Fibroblast of lung (primary cell): ENCODE measurements at places on chromosomes 13 and 19.

DNA sequence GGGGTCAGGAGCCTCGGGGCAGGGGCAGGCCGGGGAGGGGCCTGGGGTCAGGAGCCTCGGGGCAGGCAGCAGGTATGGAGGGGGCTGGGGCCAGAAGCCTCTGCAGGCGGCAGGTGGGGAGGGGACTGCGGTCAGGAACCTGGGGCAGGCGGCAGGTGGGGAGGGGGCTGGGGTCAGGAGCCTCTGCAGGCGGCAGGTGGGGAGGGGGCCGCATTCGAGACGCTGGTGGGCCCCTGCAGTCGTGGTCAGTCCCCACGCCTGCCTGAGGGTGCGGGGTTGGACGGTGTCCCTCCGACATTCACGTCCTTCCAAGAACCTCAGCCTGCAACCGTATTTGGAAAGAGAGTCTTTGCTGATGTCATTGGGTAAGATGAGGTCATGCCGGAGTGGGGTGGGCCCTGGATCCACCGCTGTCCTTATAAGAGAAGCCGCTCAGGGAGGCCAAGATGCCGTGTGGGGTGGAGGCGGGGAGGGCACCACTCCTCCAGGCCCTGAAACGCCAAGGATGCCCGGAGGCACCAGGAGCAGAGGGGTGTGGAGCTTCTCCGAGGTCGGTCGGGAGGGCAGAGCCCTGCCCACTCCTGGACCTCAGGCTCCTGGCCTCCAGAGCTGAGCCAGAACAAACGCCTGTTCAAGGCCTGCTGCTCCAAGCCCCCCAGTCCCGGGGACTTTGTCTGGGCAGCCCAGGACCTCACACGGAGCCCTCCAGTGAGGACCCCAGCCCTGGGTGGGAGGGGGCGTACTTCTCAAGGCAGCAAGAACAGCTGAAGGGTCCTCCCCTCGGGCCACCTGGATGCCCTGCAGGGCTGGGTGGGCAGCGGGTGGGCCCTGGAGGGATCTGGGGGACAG lies 30.1 kb downstream of the PIP5K1C start:
- DNase-seq, result peak; percentile 96

DNA sequence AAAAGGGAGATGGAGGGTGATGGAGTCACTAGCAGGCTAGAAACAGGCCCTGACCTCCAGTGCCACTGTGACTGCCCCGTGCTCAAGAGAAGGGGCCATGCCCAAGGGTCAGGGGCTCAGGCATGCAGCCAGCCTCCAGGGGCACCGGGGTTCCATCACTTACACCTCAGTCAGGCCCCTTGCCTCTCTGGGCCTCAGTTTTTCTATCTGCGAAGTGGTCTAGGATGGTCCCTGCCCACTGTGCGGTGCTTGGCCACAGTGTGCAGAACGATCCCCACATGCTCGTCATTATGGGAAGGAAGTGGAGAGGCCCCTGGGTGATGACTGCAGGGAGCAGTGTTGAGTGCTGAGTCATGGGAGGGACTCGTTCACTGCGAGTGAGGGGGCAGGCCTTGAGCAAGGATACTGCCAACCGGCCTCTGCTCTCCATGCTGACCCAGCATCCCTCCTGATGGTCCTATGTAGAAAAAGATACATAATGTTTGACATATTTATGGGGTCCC lies 23.1 kb downstream of the TMED1 start:
- DNase-seq, result peak; percentile 93

DNA sequence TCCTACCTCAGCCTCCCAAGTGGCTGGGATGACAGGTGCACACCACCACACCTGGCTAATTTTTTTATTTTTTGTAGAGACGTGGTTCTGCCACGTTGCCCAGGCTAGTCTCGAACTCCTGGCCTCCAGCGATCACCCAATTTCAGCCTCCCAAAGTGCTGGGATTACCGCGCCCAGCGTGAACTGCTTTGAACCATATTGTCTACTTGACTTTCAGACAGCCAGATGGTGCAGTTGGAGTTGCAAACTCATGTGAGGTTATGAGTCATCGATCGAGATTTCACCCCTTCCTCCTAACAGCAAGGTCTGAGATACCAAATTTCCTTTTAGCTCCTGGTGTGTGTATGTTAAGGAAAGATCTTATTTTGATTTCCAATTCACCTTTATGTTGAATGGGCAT lies 2.7 kb downstream of the SLC27A1 start:
- peak; percentile 87 for DNase-seq

- DNase-seq, result no peak
Observed at GRCh38 chr19:47778954-47779351, 450 bp downstream of the SELENOW start.

DNA sequence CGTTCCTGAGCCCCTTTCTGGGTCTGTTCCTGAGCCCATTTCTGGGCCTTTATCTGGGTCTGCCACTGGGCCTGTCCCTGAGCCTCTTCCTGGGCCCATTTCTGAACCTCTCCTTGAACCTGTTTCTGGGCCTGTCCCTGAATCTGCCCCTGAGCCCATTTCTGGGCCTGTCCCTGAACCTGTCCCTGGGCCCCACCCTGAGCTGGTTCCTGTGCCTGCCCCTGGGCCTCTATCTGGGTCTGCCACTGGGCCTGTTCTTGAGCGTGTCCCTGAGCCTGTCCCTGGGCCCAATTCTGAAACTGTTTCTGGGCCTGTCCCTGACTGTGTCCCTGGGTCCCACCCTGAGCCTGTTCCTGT lies 40.4 kb upstream of the GRTP1 start:
- no peak for DNase-seq

- DNase-seq, result no peak
Observed at GRCh38 chr13:31029102-31029501, 96.6 kb downstream of the TEX26 start.

DNA sequence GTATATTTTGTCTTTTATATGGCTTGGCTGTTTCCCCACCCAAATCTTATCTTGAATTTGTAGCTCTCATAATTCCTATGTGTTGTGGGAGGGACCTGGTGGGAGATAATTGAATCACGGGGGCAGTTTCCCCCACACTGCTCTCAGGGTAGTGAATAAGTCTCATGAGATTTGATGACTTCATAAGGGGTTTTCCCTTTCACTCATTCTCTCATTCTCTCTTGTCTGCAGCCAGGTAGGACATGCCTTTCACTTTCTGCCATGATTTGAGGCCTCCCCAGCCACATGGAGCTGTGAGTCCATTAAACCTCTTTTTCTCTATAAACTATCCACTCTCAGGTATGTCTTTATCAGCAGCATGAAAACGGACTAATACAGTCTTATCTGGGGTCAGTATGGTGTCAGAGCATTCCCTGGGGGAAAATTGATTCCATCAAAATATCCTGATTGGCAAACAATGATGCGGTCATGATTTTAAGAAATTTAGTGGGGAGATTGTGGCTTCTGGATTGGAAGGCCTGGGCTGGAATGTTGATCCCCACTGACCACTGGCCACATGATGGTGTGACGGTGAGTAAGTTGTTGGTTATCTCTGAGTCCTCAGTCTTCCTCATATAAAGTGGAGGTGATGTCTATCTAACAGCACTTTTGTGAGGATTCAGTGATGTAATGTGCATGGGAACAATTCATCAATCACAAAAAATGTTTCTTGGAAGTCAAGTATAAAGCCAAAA lies 27.5 kb upstream of the ANKRD10 start:
- DNase-seq, result peak; percentile 38

DNA sequence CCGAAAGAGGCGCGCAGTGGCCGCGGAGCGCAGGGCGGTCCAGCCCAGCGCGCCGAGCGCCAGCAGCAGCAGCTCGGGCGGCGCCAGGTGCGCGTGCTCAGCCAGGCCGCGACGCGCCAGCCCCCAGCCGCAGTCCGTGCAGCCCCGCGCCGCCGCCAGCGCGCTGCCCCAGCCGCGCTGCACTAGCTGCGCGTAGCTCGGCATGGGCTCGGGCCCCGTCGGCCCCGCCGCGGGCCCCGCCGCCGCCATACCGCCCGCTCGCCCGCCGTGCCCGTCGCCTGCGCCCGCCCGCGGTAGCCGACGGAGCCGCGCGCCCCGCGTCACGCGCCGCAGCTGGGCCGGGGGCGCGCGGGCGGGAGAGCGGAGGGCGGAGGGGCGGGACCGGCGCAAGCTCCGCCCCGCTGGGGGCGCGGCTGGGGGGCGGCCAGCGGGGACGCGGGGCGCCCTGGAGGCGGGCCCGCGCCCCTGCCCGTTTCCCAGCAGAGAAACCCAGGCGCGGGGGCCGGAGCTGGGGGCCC lies at the start of gene CERS1:
Gene CERS1 (minus strand): TSS at position 335 of the 518 bp plus-strand sequence. CDS start 86 bp downstream, at position 249.
- no peak for DNase-seq

GRCh38 chr13:35548790-35549189 lies 72.3 kb upstream of the MAB21L1 start:
- no peak for DNase-seq

DNA sequence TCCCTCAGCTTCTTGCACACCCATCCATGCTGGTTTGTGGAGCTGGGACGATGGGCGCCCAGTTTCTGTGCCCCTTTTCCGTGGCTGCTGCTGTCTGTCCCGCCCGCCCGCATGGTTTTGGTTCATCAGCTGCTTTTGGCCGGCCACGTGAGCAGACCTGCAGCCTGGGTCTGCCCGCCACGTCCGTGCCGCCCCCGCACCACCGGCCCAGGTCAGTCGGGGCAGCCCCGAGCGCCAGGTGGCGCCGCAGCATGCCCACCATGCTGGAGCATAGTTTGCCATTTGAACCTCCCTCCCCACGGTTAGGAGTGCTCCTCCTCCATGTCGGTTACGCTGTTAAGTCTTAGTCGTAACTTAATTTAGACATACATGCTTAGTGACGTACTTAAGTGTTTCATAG lies 15.3 kb upstream of the RPS15 start:
- no peak for DNase-seq
